ENCODE measurements at places on chromosomes 5 and 9.

- DNase-seq: no peak
Measured at GRCh38 chr5:124806026-124806372, 59.6 kb upstream of the ZNF608 start.

- DNase-seq: no peak
Measured at GRCh38 chr5:166188501-166189325, 2102.7 kb upstream of the WWC1 start.

- DNase-seq: no peak
Measured at GRCh38 chr5:1315709-1316587, 21.1 kb upstream of the TERT start.

DNA sequence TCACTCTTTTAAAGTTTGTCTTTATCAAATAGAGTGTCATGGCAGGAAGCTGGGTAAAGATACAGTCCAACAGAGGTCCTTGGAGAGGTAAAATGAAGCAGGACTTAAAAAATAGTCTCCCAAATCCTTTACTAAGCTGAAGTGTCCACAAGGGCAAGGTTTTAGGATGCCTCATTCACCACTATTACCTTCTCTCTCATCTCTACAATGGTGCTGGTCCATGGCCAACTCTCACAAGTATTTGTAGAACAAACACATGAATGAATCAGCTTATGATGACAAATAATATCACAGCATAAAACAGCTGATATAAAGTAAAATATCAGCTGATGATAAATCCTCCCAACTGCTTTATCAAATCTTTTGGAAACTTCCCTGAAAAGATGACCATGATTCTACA lies 162.3 kb upstream of the ZNF462 start:
- DNase-seq: no peak

GRCh38 chr5:123916345-123917121 lies 404.6 kb downstream of the CSNK1G3 start:
- DNase-seq: peak; percentile 31

DNA sequence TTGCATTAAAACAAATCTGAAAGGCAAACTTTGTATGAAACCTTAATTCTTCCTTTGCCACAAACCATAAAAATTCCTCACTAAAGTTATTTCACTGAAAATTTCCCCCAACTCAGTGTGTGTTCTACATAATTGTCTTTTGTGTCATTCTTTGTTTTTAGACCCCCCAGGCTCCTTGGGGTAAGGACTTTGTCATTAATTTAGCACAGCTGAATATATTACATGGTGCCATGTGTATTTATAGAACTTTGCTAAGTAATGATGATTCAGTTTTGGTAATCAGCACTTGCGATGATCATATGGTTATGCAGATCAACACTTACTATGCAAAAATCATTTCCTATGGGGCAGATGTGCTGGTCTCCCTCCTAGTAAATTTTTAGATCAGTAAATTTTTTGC lies 712.1 kb upstream of the MEF2C start:
- DNase-seq: no peak

DNA sequence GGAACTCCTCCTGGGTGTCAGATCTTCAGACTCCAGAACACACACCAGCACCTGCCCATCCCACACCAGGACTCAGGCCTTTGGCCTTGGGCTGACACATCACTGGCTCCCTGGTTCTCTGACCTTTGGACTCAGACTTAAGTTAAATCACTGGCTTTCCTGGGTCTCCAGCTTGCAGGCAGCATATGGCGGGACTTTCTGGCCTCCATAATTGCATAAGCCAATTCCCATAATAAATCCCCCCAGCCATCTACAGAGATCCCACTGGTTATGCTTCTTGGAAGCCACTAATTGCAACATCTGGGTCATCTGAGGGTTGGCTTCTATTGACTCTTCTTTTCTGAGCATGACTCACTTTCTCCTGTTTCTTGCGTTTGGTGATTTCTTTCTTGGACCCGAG lies 80.3 kb upstream of the SARDH start:
- no peak for DNase-seq

DNA sequence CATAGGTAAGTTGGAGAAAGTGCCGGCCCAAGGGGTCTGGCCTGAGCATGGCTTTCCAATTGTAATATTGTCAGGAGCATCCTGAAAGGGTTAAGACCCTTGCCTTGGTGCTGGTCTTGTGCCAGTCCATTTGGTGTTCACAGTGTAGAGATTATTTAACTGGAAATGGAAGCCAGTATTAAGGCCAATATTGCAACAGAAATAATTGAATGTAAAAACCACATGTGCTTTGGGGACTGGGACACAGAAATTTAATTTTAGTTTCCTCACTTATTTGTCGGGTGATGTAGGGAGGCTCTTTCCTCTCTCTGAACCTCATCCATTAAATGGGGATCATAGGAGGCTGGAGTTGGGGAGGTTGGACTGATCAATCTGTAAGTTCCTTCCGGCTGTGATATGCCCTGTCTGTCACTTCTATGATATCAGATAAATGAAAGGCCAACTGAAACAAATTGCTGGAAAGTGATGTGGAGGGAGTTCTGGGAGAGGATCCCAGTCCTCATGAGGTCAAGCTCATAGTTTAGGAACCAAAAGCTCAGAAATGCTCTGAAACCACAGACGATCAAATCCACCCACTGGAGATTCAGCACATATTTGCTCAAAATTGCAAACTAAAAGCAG lies 54.8 kb upstream of the COL15A1 start:
- DNase-seq: no peak

- DNase-seq: peak; percentile 33
Measured at GRCh38 chr5:127254729-127255284, 35.8 kb upstream of the MEGF10 start.

GRCh38 chr9:25513509-25514033 lies 164.7 kb downstream of the TUSC1 start:
- DNase-seq: no peak

DNA sequence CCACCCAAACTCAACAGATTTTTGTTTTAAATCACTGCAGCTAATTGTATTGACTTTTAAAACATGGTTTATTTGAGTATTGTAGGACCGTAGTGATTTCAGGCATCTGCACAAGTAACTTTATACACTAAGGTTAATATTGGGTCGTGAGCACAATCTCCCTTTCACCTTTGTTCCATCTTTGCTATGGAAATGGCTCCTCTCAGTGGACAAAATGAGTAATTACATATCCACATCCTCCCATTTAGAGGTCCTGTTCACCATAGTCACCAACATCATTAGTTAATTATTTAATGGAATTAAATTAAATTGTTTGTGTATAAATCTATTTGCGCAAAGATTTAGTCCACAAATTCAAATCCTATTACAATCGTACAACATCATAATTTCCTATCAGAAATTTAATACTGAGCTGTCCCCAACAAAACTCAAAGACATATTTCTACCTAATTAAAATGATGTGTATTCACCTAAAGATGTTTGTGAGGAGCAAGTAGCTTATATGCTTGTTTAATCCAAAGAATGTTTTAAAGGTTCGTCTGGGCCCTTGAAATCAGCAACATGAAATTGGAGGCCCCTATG lies 173.0 kb upstream of the DAPK1 start:
- DNase-seq: peak; percentile 49

DNA sequence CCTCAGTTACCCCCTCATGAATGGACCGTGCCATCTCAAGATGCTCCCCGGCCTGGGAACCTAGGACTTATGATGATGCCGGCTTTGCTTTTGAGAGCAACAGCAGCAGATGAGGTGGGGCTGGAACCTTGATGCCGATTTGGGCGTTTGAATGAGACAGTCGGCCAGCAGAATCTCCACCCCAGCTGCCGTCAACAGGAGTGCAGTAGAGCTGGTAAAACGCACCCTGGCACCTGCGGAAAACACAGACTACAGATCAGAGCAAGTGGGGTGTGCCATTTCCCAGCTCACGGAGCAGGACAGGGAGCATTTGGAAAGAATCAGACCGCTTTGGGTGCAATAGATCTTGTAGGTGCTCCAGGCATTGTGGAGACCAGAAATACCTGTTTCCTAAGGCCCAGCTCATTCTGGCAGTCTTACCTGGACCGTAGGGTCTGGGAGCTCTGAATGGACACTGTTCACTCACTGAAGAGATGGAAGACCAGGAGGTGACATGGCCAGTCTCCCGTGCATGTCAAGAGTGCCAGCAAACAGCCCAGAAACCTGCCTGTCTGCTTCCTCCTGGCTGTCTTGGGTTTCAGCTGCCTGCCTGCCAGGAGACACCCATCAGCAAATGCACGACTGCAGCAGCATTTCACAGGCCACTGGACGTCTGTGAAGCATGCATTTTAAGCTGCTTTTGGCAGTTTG lies 317.7 kb upstream of the IRX4 start:
- DNase-seq: no peak

- no peak for DNase-seq
Measured at GRCh38 chr5:173016598-173017046, 33.1 kb downstream of the ATP6V0E1 start.

DNA sequence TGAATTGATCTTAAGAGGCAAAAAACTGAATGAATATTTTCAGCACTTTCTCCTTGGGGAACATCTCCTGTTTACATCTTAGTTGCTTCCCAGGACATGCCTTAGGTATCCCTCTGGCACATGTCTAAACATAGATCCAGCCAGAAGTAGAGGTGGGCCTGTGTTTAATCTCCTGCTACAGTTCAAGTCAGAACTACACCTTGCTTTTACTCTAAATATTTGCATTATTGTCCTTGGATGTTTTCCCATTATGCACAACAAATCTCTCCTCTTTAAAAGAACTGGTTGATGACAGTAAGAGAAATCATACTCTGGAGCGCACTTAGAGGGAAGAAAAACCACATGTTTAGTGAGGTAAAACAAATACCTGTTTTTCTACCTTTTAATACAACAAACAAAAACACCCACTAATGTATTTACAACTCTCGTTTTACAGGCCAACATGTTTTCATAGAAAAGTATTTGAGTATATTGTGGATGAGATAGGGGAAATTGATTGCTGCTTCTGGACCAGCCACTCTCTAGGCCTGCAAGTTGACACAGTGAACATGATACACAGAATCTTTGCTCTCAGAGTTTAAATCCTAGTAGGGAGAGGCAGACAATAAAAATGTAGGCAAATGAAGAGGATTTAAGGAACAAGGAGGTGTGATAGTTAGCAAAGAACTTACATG lies 32.3 kb downstream of the TNFAIP8 start:
- DNase-seq: no peak

GRCh38 chr5:80318212-80318611 lies 1.6 kb upstream of the SPZ1 start:
- DNase-seq: no peak

- no peak for DNase-seq
Measured at GRCh38 chr5:2901511-2901910, 150.0 kb upstream of the IRX2 start.

DNA sequence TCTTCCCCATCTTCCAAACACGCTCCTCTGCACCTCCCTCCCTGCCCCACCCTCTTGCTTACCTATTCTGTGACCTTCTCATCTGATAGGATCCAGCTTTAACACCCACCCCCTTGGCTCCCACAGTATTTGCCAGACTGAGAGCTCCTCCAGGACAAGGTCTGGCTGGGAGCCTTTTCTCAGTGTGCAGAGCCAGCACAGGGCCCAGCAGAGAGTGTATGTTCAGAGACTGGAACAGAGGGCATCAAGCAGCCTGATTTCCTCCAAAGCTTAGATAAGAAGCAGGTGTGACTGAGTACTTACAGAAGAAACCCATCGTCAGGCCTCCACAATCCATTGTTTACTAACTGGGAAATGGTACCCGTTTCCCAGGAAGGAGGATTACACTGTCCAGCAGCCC lies 26.6 kb downstream of the LHX6 start:
- DNase-seq: no peak

GRCh38 chr5:54529565-54529964 lies 12.0 kb downstream of the SNX18 start:
- no peak for DNase-seq

- DNase-seq: no peak
Measured at GRCh38 chr5:57455511-57456455, 26.8 kb downstream of the ACTBL2 start.

GRCh38 chr5:9761706-9762105 lies 131.6 kb upstream of the TAS2R1 start:
- no peak for DNase-seq

All from HS-27A (cell line).